ENCODE measurements at places on chromosomes 2 and 18. TPM values are rescaled to one million over a fixed set of nuclear protein-coding genes. Genes with fewer than 3 reads are reported as not detected.

DNA sequence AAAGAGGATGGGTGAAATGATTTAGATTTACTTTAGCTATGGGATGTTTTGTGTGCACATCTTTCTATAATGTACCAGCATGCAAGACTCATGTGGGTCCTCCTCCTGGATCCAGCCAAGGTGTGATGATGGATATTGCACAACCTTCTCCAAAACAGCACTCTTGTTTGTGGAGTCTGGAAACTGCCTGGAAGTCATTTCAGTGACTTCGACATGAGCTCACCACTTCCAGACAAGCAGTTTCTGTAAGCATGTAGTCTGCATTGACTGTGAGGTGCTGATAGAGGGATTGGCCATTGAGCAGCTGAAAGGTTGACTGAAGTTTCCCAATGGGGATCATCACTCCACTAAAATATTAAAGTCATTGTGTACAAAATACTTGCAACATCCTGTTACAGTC lies 154.0 kb downstream of the TRIB2 start:
- H3K27ac ChIP-seq = no peak overlapping the region
- no peaks in the 10 kb centered on the region for H3K4me1 ChIP-seq
- H3K36me3 ChIP-seq = no peaks in the 10 kb centered on the region
- no peak overlapping the region for H3K4me3 ChIP-seq

- no peaks in the 10 kb centered on the region for H3K36me3 ChIP-seq
- H3K4me1 ChIP-seq = no peaks in the 10 kb centered on the region
- H3K27me3 ChIP-seq = no peaks in the 10 kb centered on the region
- DNase-seq = no peak
- H3K27ac ChIP-seq = no peak overlapping the region
- H3K4me3 ChIP-seq = no peak overlapping the region
Observed at GRCh38 chr18:57095884-57096283, 51.0 kb upstream of the BOD1L2 start.

DNA sequence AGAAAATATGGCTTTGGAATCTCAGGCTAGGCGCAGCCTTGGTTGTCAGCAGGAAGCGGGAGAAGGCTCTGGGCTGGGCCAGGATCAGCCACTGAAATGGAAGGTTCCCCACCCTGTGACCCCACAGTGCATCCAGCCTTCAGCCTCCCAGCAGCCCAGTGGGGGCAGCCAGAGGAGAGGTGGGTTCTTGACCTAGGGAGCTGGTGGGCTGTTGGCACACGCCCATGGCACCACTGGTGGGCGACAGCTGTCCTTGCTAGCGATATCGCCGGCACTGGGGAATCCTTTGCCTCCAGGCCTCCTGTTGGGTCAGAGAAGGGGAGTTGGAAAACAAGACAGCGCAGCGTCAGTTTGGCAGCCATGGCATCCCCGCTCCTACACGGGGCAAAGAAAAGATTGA lies 92.4 kb downstream of the KLHL29 start:
- no peak for DNase-seq
- H3K4me3 ChIP-seq = no peak overlapping the region
- no peaks in the 10 kb centered on the region for H3K36me3 ChIP-seq
- no peaks in the 10 kb centered on the region for H3K27me3 ChIP-seq

DNA sequence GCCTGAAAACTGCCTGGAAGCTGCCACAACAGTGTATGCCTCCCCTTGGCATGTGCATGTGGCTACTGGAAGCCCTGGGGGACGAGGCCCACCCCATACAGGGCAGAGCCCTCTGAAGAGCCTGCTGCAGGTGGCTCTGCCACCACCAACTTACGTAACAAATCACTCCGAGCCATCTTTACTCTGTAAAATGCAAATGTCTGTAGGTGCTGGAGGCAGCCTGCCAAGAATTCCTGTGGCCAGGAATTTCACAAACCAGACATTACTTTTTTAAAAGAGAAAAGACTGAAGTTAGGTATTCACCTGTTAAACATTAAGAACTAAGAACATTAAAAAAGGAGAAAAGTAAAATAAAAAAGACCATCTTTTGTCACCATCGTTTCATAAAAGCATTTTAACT lies 106.3 kb downstream of the GPR39 start:
- H3K4me3 ChIP-seq = no peak overlapping the region
- DNase-seq = no peak
- H3K36me3 ChIP-seq = no peaks in the 10 kb centered on the region
- H3K4me1 ChIP-seq = no peaks in the 10 kb centered on the region
- no peak overlapping the region for H3K27ac ChIP-seq

DNA sequence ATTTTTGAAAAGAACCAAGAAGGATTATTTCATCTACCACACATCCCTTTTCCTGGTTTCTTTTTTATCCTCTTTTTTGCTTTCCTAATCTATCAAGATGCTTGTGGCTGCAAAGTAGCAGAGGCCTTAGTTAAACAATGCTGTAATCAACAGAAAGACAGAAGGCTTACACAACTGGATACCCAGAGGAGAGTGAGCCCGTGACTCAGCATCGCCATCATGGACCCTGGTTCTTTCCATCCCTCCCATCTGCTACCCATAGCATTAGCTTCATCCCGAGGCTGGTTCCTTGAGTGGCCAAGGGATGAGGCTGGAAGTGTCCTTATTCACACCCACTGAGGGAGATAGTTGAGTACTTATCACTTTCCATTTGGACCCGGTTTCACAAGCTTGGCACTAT lies 7.5 kb upstream of the HAAO start:
- DNase-seq = no peak
- no peaks in the 10 kb centered on the region for H3K36me3 ChIP-seq
- peaks cover 7% of the 10 kb centered on the region for H3K4me1 ChIP-seq
- H3K27ac ChIP-seq = no peak overlapping the region
- H3K27me3 ChIP-seq = no peaks in the 10 kb centered on the region
- H3K4me3 ChIP-seq = no peak overlapping the region

GRCh38 chr18:21741562-21742314 lies 1.1 kb downstream of the MIB1 start:
- peak overlapping the region; percentile 87 for H3K4me3 ChIP-seq
- no peaks in the 10 kb centered on the region for H3K4me1 ChIP-seq
- H3K36me3 ChIP-seq = no peaks in the 10 kb centered on the region
- H3K27ac ChIP-seq = peak overlapping the region; percentile 94

Gene POTEC
- not detected for total RNA-seq

GRCh38 chr18:59008302-59008974 lies 131.2 kb upstream of the SEC11C start:
- no peak overlapping the region for H3K4me3 ChIP-seq
- peaks cover 4% of the 10 kb centered on the region for H3K4me1 ChIP-seq
- H3K36me3 ChIP-seq = no peaks in the 10 kb centered on the region
- no peaks in the 10 kb centered on the region for H3K27me3 ChIP-seq
- H3K27ac ChIP-seq = no peak overlapping the region
- no peak for DNase-seq

GRCh38 chr2:151399981-151400380 lies 9.7 kb upstream of the RIF1 start:
- no peaks in the 10 kb centered on the region for H3K27me3 ChIP-seq
- H3K36me3 ChIP-seq = no peaks in the 10 kb centered on the region
- no peak for DNase-seq
- no peaks in the 10 kb centered on the region for H3K4me1 ChIP-seq
- H3K4me3 ChIP-seq = no peak overlapping the region
- no peak overlapping the region for H3K27ac ChIP-seq

DNA sequence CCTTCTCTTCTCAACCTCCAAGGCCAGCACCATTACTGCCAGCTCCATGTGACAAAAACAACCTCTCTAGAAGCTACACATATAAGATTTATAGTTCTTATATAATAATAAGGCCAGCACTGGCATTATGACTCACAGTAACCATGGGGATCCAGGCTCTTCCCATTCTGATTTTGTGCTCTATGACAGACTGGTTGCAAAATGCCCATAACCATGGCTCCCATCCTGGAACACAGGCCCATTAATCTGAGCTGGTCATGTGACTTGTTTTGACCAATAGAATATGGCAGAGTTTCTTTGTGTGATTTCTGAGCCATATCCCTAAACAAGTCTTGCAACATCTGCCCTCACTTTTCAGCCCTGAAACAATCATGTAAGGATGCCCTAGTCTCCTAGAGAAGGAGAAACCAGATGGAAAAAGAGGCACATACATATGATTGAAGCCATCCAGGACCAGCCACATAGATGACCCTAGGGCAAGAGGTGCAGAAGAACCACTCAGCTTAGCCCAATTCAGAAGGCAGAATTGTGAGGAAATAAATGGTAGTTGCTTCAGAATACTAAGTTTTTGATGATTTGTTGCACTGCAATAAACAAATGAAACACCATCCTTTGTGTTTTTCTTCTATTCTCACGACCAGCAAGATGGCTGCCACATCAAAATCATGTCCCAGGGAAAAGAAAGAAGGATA lies 173.9 kb downstream of the SUCLG1 start:
- no peak overlapping the region for H3K27ac ChIP-seq
- H3K27me3 ChIP-seq = no peaks in the 10 kb centered on the region
- no peak for DNase-seq
- H3K4me1 ChIP-seq = no peaks in the 10 kb centered on the region

- H3K27me3 ChIP-seq = no peaks in the 10 kb centered on the region
- no peaks in the 10 kb centered on the region for H3K4me1 ChIP-seq
- no peak for DNase-seq
- H3K4me3 ChIP-seq = no peak overlapping the region
Observed at GRCh38 chr18:27366151-27366550, 181.0 kb upstream of the CHST9 start.

DNA sequence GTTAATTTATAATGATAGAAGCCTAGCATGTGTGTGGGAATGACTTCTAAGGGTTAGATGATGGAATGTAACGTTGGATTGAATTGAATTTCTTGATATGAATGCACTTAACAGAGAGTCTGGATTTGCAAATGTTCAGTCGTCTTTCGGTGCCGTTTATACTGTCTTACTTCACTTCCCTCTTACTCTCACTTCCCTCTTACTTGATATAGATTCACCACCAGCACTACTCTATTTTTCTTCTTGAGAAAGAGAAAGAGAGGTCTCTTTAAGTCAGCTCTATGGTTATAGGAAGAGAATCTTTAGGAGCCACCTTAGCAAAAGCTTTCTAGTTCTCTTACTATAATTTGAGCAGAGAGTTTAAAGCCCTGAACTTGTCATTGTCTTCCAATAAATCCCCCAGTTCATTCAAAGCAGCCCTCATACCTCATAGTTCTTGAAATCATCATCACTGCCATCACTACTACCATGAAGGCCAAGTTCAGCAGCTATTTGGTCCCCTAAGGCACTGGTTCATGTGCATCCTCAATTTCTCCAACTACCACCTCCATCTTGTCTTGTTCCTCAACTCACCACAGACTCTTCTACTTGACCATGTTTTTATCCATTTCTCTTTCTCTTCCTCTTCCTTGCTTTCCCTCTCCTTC lies 501.7 kb upstream of the TCF4 start:
- DNase-seq = no peak
- H3K27me3 ChIP-seq = no peaks in the 10 kb centered on the region
- H3K4me3 ChIP-seq = no peak overlapping the region
- no peaks in the 10 kb centered on the region for H3K36me3 ChIP-seq
- H3K27ac ChIP-seq = no peak overlapping the region

DNA sequence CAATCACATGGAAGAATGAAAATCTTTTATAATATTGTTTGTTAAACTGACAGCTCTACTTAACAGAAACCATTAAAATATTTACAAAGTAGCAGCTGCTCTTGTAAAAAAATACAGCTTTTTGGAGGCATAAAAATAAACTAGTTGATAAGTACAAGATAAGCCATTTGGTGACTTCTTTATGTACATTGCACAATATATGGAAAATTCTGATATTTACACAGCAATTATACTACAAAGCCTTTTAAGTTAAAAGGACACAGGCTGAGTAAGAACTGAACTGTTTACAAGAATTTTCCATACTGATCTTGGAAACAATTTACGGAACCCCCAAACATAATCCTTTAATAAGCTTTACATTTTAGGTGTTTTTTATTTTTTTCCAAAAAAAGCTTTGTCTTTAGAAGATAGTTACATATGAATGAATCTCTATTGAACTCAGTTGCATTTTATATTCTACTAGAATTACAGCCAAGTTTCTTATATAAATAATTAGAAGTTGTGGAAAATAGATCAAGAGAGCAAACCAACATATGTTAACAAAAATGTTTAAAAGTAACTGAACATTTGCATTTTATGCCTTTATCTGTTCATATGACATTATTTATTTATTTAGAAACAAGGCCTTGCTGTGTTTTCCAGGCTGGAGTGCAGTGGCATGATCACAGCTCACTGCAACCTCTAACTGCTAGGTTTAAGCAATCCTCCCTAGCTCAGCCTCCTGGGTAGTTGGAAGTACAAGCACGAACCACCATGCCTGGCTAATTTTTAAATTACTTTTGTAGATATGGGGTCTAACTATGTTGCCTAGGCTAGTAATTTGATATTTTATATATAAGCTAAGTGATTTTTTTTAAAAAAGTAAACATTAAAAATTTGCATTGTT lies 142.5 kb downstream of the OTX1 start:
- no peaks in the 10 kb centered on the region for H3K4me1 ChIP-seq
- H3K4me3 ChIP-seq = no peak overlapping the region
- H3K27me3 ChIP-seq = no peaks in the 10 kb centered on the region
- no peak for DNase-seq
- no peak overlapping the region for H3K27ac ChIP-seq

GRCh38 chr18:60534538-60534937 lies 162.0 kb upstream of the MC4R start:
- no peaks in the 10 kb centered on the region for H3K27me3 ChIP-seq
- H3K4me3 ChIP-seq = no peak overlapping the region
- H3K4me1 ChIP-seq = no peaks in the 10 kb centered on the region
- H3K27ac ChIP-seq = no peak overlapping the region

- H3K27me3 ChIP-seq = no peaks in the 10 kb centered on the region
- H3K27ac ChIP-seq = no peak overlapping the region
- no peak for DNase-seq
- H3K36me3 ChIP-seq = no peaks in the 10 kb centered on the region
- no peak overlapping the region for H3K4me3 ChIP-seq
Observed at GRCh38 chr18:23036660-23037201, 98.6 kb upstream of the CABLES1 start.

Gene PSD4
- 20.7 TPM for total RNA-seq

Gene LIMS4
- not detected for total RNA-seq

Gene LINC00305
- total RNA-seq = not detected

- no peak overlapping the region for H3K4me3 ChIP-seq
- H3K4me1 ChIP-seq = peaks cover 51% of the 10 kb centered on the region
- no peaks in the 10 kb centered on the region for H3K36me3 ChIP-seq
- no peak for DNase-seq
- no peak overlapping the region for H3K27ac ChIP-seq
Observed at GRCh38 chr2:48200620-48201293, 294.5 kb upstream of the FBXO11 start.

DNA sequence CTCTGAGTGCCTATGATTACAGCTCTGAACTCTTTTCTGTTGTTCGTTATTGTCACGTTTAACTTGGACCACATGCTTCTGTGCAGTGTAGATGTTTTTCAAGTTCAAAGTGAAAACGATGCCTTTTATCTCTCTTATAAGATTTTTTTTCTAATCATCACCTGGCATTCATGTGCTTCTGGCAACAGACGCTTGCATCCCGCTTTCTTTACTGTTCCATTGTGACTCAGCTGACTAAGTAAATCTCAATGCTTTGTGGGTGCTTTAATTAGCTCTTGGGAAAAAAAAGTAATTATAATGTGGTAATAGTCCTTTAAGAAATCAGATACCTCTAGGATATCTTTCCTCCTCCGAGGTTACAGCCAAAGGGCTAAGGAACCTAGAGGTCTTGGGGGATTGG lies 31.2 kb upstream of the RMP24 start:
- H3K27ac ChIP-seq = no peak overlapping the region
- H3K4me3 ChIP-seq = no peak overlapping the region
- H3K36me3 ChIP-seq = no peaks in the 10 kb centered on the region
- no peaks in the 10 kb centered on the region for H3K4me1 ChIP-seq
- no peak for DNase-seq

GRCh38 chr2:108619925-108620620 lies 85.8 kb downstream of the LIMS1 start:
- no peak for DNase-seq
- no peaks in the 10 kb centered on the region for H3K36me3 ChIP-seq
- H3K27me3 ChIP-seq = no peaks in the 10 kb centered on the region

Gene AQP12B
- 0.22 TPM for total RNA-seq

Gene C2orf78
- total RNA-seq = not detected
